ENCODE measurements at places on chromosomes 2 and 18.

DNA sequence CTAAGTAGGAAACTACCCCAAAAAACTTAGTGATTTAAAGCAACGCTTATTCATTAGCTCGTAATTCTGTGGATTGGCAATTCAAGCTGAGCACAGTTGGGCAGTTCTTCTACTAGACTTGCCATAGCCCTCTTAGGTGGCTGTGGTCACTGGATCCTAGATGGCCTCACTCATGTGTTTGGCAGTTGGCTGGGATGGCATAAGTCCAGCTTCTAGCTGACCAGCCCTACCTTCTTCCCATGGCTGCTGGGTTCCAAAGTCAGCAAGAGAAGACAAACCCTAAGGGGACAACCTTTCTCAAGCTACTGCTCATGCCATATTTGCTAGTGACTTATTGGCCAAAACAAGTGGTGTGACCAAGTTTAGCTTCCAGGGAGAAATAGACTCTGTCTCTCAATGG is 95.3 kb downstream of the COPS8 start:
- DNase-seq: peak; percentile 93

DNA sequence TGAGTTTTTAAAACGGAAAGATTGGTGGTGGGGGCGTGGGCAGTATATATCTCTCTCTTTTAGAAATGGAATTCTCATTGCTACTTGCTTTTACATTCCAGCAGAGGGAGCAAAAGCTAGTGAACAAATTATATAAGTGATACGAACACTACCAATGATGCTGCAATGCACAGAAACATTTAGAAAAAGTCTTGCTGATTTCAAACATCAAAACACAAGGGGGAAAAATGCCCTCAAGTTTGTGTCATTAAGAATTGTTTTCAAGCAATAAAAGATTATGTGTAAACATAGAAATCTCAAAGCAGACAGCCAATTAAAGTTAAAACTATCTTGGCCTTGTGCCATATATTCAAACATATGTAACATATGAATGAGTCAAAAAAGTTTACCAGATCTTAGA is 296.3 kb upstream of the KCNJ3 start:
- peak; percentile 16 for DNase-seq

- no peak for DNase-seq
Observed at GRCh38 chr18:41331661-41332060, 623.4 kb upstream of the PIK3C3 start.

GRCh38 chr2:126774761-126775160 is 118.8 kb downstream of the GYPC start:
- no peak for DNase-seq

GRCh38 chr2:5391362-5391761 is 300.8 kb upstream of the SOX11 start:
- DNase-seq: no peak

GRCh38 chr2:18057657-18058056 is 179.2 kb downstream of the KCNS3 start:
- no peak for DNase-seq

- DNase-seq: no peak
Observed at GRCh38 chr18:79587226-79587741, 92.3 kb upstream of the CTDP1 start.

Data from RPMI7951 (cell line).